ENCODE measurements at places on chromosomes 4 and X.

DNA sequence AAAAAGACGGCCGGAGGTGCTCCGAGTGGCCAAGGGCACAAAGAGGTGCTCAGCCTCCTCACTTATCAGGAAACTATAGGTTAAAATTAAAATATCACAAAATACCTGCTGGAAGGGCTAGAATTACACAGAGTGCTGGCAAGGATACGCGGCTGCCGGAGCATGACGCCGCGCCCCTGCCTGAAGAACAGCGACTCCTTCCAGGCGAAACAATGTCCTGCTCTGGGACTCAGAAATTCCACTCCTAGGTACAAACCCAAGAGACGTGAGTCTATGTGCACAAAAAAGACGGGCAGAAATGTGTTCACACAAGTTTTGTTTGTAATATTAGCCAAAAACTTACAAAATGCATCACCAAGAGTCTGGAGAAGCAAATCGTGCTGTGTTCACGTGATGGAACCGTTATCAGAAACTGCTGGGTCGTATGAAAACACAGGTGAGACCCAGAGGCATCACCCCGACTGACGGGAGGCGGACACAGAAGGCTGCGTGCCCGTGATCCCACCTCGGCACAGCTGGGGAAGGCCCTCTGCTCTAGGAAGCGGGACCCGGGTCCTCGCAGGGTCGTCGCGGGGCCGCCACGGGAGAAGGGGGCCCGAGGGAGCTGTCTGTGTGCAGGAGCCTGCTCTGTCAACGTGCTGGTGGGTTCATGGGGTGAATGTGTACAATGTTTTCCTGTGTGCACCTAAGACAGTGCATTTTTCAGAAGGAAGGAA is 27.6 kb downstream of the CTBP1 start:
- DNase-seq = no peak

DNA sequence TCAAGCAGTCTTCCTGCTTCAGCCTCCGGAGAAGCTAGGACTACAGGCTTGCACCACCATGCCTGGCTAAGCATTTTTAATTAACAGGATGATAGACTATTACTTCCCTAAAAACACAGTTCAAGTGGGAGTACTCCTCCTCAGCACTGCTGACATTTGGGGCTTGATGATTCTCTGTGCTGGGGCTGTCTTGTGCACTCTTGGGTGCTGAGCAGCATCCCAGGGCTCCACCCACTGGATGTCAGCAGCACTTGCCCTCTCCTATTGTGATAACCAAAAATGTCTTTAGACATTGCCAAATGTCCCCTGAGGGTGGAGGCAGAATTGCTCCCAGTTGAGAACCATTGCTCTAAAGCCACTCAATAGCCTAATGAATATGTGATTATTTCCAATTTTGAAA is 60.4 kb downstream of the CLCN4 start:
- DNase-seq = no peak

DNA sequence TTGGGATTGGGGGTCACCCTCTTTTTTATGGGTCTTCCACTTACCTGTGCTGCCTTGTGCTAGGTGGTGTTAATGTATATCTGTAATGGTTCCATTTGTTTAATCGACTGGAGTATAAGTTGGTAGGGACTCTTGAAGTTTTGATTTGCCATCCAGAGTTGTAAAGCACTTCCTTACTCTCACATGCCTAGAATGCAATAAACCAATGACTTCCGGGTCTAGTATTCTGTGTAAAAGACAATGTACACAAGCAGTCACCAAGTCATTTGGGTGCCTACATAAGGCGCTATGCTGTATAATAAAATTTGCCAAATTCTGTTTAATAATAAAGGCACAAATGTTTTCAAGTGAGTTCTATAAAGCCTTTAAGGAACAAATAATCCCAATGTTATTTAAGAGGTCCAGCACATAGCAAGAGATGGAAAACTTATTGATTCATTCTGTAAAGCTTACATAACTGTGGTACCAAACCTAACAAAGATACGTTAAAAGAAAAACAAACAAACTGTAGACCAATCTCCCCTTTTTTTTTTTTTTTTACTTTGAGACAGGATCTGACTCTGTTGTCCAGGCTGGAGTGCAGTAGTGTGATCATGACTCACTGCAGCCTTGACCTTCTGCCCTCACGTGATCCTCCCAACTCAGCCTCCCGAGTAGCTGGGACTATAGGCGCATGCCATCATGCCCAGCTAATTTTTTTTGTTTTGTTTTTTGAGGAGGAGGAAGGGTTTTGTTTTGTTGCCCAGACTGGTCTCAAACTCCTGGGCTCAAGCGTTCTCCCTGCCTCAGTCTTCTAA is 41.5 kb upstream of the HPRT1 start:
- no peak for DNase-seq

DNA sequence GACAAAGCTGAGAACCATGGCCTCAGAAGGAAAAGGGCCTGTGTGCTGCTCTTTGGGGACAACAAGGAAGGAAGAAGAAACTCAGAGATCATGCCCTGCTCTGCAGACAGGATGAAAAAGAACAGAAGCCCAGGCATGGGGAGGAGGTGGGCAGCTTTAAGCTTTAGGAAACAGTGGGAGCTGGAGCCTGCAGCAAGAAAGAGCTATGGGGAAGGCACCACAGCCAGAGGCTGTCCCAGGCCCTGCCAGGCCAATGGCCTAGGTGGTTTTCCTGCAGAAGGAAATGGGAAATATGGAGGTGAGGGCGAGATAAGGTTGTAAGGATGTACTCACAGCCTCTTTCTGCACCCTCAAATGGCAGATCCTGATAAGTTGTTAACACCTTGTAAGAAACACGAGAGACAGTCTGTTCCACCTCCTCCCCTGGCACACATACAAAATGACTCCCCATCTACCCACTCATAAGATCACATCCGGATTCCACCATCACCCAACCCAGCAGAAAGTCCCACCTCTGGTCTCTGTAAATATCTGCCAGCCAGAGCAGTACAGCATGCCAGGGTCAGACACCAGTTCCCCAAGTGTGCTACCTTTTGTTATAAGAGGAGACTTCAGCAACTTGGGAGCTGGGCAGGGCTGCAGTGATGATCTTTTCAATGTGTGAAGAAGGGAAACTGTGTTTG is 105.2 kb downstream of the RTL5 start:
- DNase-seq = no peak

GRCh38 chrX:109990582-109991276 is 12.2 kb upstream of the TMEM164 start:
- peak; percentile 53 for DNase-seq

DNA sequence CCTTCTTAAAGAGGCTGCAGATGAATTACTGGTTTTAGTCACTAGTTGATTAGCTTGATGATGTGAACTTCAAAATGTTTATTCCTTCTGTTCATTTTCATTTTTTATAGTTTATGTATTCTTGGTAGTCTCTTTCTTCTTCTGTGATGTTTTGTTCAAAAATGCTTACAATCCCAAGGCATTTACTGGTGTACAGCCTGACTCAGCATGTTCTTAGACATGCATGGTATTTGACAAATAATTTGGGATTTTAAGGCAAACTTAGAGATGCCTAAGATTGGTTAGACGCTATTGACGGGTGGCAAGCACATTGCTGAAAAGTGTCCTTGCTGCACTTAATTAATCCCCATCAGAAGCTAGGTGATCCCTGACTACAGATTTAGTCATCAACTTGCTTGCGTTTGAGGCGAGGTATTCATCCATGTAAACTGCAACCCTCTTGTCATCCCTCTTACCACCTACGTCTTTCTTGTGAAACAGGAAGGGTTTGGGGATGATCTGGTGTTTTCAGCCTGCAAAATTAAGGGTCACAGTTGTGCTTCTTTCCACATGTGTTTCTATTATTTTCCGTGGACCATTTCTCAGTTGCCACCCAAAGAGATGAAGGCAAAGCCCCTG is 331.8 kb downstream of the DKK2 start:
- DNase-seq = no peak

- DNase-seq = no peak
Measured at GRCh38 chr4:124738994-124739393, 26.5 kb upstream of the ANKRD50 start.

DNA sequence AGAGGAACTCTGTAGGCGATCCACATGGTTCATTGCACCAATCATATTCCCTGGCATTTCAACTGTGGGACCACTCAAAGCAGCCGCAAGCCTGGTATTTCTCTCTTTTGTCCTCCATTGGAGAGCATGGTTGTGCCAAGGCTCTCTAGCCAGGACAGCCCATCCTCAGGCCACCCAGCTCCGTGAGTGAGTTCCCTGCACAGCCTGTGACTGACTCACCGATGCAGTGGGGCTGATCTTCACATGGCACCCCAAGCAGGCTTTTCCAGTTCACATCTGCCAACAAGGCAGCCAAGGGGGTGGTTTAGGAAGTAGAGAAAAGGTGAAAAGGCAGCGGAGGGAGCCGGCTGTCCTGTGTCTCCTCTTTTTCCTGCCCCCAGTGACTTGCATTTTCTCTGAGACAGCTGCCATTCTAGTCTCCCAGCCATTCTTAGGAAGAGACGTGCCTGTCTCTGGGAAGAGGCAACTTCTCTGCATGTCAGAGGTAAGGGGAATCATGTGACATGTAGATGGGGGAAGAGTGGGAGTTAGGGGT is 69.2 kb downstream of the MID1IP1 start:
- DNase-seq = no peak

DNA sequence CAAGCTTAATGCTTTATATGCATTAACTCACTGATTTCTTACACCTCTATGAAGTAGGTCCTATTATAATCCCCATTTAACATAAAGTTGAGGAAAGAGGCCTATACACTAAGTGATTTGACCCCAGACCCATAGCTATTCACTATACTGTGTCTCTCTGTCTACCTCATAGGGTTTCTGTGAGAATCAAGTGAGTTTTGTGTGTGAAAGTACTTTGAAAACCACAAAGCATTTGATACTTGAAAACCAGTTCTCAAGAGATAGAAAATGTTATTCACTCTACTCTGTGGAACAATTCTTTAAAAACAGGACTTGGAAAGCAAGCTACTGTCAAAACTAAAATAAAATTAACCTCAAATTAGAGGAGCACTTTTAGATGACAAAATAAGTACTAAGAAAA is 35.0 kb downstream of the SHROOM3 start:
- DNase-seq = no peak

GRCh38 chr4:56286763-56287162 is 100.5 kb downstream of the AASDH start:
- no peak for DNase-seq

DNA sequence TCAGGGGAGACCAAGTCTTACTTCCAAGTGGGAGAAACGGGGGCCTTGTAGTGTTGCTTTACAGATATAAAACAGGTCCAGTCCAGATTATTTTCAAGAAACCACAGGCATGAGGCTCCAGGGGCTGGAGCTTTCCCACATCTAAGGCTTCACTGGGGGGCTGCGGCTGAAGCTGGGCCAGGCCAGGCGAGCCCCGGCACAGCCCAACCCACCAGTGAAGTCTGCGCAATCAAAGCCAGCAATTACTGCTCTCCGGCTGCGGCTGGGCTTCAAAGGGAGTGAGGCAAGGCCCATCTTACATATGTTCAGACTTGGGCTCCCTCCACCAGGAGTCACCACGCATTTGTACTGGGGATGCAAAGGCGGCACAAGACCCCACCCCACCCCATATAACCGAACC is 61.7 kb downstream of the HADH start:
- no peak for DNase-seq

DNA sequence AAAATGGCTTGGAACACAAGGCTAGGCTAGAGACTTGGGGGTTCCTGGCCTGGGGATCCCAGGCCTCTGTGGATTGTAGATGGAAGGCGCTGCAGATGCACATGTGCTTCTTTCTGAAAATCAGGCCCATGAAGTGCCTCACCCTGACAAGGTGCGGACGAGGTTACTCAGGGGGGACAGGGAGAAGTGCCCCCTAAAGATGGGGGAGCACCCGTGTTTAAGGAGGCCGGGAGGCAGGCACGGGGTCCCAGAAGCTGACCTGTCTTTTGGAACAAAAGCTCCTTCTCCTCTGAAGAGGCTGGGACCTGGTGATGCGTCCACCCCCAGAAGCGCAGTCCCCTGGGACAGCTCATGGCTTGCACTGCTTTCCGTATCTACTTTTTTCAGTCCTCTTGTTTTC is 2.4 kb downstream of the PDZD4 start:
- no peak for DNase-seq

- DNase-seq = no peak
Measured at GRCh38 chrX:56963377-56963776, 32.0 kb downstream of the SPIN3 start.

DNA sequence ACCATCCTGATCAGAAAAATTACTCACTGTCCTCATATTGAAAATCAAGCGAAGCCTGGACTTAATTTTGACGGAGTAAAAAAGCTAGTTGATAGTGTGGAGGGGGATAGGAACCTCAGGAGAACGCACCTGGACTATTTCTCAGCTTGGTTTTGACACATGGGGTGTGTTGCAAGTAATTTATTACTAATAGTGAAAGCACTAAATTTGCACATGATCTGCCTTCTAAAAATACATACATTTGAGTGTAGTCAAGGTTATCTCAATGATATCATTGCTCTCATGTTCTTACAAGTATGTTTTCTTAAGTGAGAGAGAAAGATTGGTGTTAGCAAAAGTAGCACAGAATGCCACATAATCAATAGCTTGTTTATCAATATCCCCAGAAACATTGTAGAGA is 29.5 kb downstream of the LRIT3 start:
- DNase-seq = no peak

GRCh38 chr4:100728861-100729260 is 211.0 kb upstream of the EMCN start:
- DNase-seq = no peak

DNA sequence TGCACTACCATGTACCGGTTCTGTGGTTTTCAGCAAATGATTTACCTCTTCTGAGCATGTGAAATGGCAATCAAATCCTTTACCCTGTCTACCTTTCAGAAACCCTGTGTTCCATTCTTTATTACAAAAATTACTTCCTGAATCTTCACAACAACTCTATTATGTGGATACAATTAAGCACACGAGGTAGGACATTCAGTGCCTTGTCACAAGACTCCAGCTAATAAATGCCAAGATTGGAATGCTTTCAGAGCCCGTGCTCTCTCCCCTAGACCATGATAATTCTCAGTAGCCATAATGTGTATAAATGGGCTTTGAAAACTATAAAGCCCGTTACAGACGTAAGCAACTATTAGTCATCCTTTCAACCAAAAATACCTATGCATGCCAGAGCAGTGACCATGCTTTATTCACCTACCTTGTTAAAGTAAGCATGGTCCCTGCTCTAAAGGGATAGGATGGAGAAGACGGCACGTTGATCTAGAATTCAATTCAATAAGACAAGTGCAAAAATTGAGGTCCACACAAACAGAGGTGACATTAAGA is 2.4 kb downstream of the RXFP1 start:
- no peak for DNase-seq

- peak; percentile 48 for DNase-seq
Measured at GRCh38 chr4:186037692-186038658, 31.0 kb upstream of the TLR3 start.

- no peak for DNase-seq
Measured at GRCh38 chr4:37641886-37642849, 44.0 kb downstream of the RELL1 start.
